GM23248 (cell line): ENCODE measurements at places on chromosomes 4 and X.

DNA sequence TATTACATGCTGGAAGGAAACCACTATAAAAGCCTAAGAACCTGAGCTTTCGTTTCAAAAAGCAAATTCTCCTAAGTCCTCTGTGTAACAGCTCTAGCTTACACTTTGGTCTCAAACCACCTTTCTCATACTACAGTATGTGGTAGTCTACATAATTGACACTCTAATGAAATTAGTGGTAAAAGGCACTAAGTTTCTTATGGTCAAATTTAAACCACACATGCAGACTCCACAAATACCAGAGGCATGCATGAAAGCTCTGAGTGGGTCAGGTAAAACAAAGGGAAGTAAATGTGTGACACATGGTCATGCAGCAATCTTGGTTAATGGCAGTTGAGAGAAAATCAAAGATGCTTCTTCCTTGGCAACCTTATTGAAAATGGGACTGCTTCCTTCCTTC, 187.8 kb downstream of the CCNG2 start:
- no peak for DNase-seq

- DNase-seq: peak; percentile 1
These were observed 39.9 kb upstream of the VAMP7 start for GRCh38 chrX:155841232-155841631.

DNA sequence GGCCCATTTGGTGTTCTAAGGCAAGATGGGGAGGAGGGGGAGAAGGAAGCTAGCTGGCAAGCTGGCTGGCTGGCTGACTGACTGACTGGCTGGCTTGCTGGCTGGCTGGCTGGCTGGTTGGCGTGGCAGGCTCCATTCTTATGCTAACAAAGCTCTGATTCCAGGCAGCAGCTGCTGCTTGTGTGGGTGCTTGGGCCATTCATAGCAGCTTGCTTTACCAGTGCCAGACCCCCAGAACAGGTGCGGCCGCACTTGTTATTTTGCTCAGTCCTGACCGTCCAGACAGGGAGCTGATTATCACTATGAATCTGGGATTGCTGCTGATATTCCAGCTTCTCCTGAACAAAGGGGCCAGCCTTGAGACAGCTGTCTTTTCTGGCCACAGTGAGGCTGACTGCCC, 131.2 kb upstream of the PAK3 start:
- no peak for DNase-seq

DNA sequence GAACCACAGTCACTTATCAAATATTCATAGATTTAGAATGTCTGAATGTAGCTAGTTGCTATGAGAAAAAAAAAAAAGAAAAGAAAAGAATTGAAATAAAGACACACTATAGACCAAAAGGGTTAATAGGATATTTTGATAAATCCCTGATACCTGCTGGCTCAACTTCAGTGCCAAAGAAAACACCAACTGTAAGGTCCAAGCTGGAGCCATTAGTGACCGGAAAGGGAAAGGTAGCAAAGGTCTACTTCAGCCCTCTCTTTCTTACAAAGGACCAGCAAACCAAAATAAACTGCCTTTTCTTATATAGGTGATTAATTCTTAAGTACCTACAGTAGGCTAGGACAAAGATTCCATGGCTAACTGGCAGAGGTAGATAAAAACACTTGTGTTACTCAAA, 9.7 kb downstream of the CBR4 start:
- no peak for DNase-seq

- DNase-seq: no peak
These were observed 59.9 kb downstream of the TRIML1 start for GRCh38 chr4:188198982-188199792.

GRCh38 chr4:95728145-95728544, 111.7 kb upstream of the PDHA2 start:
- no peak for DNase-seq

DNA sequence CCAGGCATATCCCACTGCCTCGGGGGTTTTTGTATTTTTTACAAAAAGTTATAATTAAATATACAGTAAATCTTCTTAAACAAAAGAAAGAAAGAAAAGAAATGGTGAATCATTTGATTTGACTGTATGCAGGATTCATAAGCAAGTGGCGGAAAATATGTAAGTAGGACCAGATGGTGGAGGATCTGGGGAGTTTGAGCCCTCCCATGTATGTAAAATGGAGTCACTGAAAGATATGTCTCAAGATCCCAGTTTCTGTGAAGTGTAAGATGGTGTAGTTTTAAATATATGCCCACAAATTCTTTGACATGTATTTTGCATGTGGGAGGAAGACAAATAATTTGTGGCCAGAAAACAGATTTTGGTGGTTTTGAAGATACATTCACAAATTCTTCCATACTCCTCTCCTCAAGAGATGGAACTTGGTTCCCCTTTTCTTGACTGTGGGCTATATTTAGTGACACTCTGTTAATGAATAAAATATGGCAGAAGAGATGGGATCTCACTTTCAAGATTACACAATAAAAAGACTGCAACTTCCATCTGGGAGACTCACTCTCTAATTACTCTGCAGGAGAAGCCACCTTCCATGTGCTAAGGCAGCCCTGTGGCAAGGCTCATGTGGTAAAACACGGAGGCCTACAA, 133.6 kb upstream of the S100G start:
- DNase-seq: peak; percentile 18

DNA sequence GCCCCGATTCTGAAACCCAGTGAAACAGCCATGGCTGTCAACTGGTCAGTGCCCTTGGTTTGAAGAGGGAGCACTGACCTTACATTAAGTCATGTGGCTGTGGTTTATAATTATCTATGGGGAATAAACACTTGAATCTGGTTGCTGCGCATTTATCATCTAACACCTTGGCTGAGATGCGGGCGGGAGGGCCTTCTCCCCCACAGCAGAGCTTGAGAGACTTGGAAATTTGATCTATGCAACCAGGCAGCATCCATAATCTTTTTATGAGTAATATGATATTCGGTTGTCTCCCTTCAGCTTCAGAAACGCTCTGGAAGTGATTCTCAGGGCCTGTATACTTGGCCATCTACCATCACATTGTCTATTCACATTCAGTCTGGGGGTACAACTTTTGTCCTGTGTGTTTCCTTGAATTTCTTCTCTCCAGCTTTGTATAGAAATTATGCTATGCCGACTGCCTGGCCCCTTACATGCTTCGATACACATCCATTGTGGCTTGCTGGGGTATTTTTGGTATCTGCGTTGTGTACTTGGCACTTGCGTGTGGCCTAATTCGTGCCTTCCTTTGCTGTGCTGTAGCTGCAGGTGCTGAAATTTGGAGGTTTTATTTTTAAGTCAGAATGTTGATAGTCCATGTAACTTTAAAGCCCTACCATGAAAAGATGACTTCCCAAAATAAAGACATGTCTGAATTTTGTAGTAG, 321.6 kb downstream of the ARHGAP10 start:
- no peak for DNase-seq

DNA sequence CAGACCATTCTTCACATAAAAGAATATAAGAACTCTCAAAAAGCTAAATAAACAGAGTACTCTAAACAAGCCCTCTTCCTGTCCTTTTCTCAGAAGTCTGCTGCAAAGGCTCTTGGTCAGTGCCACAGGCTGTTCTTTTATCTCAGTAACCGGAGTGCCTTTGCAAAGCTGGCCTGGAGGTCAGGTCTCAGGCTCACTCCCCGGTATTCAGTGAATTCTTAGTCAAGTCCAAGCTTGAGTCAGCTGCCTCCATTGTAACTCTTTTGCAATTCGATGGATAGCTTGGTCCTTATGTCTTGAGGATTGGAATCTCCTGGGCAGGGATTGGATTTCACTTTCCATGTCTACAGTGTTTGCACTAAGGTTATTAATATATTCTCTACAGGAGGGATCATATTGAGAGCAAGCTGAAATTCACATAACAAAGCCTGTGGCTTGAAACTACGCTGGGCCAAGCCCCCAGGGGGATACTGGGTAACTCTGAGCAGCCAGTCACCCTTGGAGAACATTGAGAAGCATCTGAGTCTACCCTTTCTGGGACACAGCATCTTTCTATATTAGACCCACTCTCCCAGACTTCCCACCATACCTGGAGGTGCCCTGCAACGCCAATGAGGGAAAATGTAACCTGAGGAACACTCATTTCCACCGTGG, 10.0 kb upstream of the HS6ST2 start:
- DNase-seq: no peak

DNA sequence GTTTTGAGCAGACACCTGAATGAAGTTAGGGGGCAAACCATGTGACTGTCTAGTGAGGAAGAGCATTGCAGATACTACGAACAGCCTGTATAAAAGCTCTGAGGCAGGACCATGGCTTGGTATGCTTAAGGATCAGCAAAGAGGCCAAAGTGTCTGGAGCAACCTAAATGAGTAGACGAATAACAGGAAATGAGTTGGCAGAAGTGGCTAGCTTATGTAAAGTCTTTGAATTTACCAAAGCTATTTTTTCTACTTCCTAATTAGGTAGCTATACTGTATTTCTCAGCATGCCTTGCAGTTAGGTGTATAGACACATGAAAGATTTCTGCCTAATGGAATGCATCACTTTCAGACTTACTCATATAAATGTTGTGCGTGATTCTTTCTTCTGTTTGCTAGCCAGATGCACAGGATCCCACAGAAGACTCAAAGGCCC, 9.3 kb upstream of the GPRIN3 start:
- peak; percentile 76 for DNase-seq

DNA sequence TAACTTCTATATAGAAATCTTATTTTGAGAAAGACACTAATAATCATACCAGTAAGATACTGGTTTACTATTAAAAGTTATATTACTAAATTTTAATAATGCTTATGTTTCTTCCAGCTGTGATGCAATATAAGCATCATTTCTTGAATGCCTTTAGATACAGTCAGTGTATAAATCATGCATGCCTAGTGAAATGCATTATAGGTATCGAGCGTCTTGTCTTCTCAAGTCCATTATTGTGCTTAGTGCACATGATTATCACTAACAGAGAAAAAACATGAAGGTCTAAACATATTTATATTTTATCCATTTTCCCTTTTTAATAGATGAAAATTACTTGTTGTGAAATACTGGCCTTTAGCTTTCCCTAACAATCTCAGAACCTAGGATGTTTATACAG, 1021.5 kb upstream of the AGA start:
- no peak for DNase-seq

DNA sequence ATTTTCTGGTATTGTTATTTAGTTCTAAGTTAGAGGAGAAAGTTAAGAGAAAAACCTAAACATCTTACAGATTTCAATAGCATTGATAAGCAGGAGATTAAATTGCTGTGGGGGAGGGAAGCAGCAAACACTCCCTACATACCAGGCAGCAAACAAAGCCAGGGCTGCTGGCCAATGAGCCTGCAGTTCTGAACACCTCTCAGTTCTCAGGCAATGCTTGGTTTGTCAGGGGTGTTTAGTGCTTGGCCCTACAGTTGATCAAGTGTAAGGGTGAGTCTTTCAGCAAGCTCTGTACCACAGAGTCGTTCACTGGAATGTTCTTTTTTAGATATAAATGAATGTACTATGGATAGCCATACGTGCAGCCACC, 38.6 kb downstream of the EGFL6 start:
- DNase-seq: no peak

DNA sequence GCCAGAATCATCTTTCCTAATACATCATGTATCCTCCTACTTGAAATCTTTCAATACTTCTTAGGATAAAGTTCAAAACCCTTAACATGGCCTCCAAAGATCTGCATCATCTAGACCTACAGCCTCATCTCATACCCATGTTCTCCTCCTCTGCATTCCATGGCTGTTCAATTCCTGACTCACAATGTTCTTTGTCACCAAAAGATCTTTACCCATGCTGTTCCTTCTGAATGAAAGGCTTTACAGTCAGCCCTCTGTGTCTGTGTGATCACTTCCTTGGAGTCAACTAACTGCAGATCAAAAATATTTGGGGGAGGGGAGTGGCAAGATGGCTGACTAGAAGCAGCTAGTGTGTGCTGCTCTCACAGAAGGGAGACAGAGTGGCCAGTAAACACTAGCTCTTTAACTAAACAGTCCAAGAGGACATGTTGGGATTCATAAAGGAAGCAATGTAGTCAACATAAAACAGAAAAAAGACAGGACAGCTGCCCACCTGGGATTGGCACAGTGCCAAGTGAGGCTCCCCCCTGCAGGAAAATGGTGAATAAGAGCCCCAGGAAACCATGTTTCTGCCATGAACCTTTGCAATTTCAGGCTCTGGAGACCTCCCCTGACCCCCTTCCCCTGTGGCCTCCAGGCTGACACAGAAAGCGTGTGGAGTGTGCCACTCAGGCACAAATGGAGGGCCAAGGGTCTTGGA, 31.9 kb downstream of the CBR4 start:
- peak; percentile 66 for DNase-seq
